ENCODE measurements at places on chromosomes 2 and 18. TPM values are rescaled to one million over a fixed set of nuclear protein-coding genes. Genes with fewer than 3 reads are reported as not detected.

Gene NFU1
- 54.7 TPM for polyA plus RNA-seq

Gene ATP8B1
- 23.5 TPM for polyA plus RNA-seq

Gene CEP76
- polyA plus RNA-seq: 9.7 TPM

Gene ZC3H15
- 107 TPM for polyA plus RNA-seq

Gene RAD51AP2
- polyA plus RNA-seq: 0.17 TPM

Gene LBX2
- polyA plus RNA-seq: 7.9 TPM

Gene MOGAT1
- 0.17 TPM for polyA plus RNA-seq

Gene PXDN
- polyA plus RNA-seq: 147 TPM

Gene MPP4
- 0.23 TPM for polyA plus RNA-seq

Measured in renal pelvis (tissue), 12 donors.